Mesothelial cell of epicardium (in vitro differentiated cells): ENCODE measurements at places on chromosomes 1 and 21. TPM values are rescaled to one million over a fixed set of nuclear protein-coding genes. Genes with fewer than 3 reads are reported as not detected.

Gene MDM4
- 132 to 154 TPM (median 136 TPM) in 3 replicates for total RNA-seq

Gene FCAMR
- not detected in 3 replicates for total RNA-seq

Gene KRTAP21-2
- not detected in 3 replicates for total RNA-seq

Gene OR2M3
- total RNA-seq = not detected in 3 replicates

Gene PAFAH2
- total RNA-seq = 8.7 to 9.9 TPM (median 9.1 TPM) in 3 replicates

Gene MCOLN2
- total RNA-seq = 0.50 to 0.96 TPM (median 0.82 TPM) in 3 replicates

Gene EDN2
- total RNA-seq = 2.7 to 4.1 TPM (median 3.5 TPM) in 3 replicates

Gene ALX3
- total RNA-seq = 127 to 136 TPM (median 132 TPM) in 3 replicates

Gene TDRD5
- 0.07 TPM in 1 of 3 replicates, not detected in the others for total RNA-seq

Gene RIPPLY3
- 0.22 to 0.54 TPM (median 0.38 TPM) in 3 replicates for total RNA-seq

Gene TTC22
- total RNA-seq = 1.2 to 1.6 TPM (median 1.3 TPM) in 3 replicates

DNA sequence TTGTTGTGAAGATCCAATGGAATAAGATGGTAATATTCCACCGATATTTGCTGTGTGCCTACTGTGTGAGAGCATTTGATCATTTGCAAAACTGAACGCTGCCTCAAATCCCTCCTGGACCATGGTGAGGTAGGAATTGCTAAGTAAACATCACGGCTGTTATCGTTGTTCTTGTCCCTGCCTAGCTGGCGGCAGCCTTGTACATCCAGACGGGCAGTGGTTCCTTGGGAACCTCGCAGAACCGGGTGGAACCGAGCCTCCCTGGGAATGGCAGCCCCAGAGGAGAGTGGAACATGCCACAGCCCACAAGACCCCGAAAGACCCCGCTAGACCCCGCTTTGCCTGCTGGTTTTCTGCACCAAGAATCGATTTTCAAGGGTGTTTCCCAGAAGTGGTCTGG is 60.9 kb downstream of the TAS1R2 start:
- no peak for DNase-seq

DNA sequence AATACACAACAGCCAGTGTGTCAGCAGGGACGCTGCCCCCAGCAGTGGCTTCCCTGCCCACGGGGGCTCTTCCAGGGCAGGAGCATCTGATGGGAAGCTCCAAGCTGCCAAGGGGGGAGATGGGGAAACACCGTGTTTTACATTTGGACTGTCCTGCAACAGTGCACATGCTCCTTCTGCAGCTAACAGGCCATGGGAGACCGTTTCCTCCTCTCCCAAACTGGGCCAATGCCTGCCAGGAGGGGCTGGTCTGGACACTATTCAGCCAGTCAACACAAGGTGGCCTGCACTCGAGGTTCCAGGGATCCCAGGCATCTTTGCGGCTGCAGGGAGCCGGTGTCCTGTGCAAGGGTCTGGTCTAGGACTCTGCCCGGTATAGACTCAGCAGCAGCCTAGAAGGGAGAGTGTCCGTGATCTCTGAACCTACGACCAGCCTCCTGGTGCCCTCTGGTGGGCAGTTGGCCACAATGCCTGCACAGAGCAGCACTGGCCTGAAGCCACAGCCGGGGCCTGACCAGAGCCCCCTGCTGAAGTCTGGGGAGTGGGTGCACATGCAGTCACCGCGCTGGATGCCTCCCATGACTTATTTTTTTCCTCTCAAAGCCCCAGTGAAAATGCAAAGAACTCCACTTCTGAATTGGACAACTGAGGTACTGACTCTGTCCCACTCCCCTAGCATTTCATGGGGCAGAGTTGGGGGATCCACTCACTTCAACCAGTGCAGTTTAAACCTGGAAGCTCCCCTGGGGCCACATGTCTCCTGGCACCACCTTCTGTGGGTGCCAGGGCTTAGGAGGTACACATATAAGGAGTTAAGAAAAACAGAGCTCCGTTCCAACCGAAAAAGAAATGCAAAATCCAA is 33.3 kb downstream of the RCC2 start:
- no peak for DNase-seq

GRCh38 chr1:26972390-26972789 is 12.1 kb upstream of the KDF1 start:
- DNase-seq = no peak

DNA sequence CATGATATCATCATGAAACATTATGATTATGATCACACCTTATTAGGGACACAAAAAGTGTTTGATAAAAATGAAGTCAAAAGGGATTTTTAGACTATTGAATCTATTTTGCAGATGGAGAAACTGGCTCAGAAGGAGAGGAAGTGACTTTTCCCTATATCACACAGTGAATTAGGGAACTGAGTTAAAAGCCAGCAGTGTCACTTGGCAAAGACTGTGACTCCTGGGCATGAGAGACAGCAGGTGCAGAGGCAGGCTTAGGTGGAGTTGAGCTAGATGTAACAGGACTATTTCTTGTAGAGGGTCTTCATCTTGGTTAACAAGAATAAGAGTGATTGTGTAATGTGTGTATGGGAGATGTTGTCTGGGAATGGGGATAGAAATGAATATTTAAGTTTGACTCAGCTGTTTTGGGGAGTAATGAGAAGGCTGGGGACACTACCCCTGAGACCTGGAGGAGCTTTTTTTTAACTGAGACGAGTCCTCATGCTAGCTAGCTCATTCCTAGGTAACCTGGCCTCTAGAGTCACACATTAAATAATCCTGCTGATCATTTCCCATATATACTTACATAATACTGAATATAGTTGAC is 1.0 kb upstream of the CD84 start:
- no peak for DNase-seq

DNA sequence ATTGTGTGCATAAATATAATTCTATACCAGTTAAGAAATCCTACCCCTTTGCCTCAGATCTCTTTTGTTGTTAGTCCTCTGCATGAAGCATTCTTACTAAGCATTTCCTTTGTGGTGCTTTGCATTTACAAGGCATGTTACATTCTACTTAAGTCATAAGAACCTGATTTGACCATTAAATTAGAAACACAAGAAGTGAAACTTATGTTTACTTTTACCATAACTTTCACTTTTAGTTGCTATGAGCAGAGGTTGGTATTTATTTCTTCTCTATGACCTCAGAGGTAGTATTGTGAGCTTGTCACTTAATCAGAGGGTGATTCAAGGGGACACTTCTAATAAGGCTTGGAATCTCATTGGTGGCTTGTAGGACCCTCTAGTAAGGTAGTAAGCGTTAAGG is 9.0 kb downstream of the FAM20B start:
- DNase-seq = no peak

GRCh38 chr1:174007851-174008250 is 14.3 kb downstream of the RC3H1 start:
- no peak for DNase-seq

GRCh38 chr1:241250465-241250864 is 106.5 kb downstream of the RGS7 start:
- DNase-seq = no peak

DNA sequence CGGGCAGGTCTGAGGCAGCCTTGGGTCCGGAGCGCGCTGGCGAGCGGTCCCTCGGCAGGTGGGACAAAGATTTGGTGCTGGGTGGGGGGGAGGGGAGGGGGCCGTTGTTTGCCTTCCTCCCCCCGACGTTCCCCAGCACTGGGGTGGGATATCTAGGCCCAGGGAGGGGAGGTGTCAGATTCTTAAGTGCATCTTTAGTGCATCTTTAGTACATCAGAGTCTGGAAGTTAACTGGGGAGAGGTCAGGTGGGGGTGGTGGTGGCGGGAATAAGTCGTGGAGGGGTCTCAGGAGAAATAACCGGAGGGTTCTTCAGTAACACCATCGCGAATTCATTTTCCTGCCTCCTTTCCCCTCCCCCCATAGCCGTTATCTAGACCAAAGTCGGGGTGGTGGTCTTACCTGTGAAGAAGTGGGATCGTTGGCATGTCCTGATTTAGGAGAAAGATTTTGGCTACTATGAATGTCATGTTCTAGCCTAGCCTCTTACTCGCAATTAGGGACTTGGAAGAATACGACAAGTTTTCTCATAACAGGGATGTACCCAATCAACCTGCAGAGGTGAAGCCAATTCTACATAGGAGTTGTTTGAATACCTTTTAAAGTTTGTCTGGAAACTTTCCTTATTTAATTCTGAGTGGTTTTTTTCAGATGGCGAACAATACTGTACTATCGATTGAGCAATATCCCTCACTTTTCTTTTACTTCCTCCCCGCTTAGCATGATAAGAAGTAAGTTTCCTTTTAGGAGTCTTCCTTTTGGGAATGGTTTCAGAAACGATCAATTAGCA is 886 bp downstream of the ZMYM4 start:
- no peak for DNase-seq

DNA sequence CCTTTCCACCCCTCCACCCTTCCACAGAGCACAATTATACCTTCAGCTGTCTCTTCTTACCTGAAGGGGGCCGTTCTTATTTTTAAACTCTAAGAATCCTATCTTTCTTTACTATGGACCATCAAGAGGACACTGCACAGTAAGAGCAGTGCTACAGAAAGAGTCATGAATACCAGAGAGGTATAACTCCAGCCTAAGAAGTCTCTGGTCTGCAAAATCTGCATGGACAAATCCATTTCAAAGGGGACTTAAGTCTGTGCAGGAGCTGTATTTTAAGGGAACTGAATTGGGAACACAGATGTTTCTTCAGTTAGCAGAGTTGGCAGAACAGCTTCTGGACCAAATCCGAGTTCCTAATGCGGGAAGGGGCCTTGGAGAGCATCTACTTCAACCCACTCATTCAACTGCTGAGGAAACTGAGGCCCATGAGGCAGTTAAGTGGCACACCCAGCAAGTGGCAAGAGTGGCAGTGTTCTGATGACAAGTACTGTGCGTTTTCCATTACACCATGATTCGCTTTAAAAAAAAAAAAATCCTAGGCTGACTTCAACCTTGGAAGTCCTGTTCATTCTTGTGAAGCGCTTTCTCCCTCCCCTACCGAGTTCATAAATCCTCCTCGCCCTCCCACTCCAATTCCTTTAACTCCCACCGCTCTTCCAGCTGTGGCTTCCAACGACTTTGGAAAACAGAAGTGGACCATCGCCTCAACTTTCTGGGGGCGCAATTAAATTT is 1.8 kb downstream of the PLPP3 start:
- no peak for DNase-seq

DNA sequence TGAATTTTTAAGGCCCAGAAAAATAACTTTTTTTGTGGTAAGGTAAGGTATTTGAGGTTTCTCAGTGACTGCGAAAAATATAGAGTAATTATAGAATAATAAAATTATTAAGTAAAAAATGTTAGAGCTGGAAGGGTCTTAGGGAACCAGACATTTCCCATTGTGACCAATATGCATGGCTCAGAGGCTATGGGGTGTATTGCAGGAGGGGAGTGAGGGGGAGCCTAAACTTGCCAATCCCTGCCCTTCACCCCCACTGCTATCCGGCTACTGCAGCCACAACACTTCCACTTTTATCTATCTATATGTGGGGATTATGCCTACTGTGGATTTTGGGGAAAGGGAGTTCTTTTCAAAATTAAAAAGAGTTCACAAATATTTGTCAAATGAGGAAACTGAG is 7.6 kb upstream of the GADD45A start:
- DNase-seq = no peak

DNA sequence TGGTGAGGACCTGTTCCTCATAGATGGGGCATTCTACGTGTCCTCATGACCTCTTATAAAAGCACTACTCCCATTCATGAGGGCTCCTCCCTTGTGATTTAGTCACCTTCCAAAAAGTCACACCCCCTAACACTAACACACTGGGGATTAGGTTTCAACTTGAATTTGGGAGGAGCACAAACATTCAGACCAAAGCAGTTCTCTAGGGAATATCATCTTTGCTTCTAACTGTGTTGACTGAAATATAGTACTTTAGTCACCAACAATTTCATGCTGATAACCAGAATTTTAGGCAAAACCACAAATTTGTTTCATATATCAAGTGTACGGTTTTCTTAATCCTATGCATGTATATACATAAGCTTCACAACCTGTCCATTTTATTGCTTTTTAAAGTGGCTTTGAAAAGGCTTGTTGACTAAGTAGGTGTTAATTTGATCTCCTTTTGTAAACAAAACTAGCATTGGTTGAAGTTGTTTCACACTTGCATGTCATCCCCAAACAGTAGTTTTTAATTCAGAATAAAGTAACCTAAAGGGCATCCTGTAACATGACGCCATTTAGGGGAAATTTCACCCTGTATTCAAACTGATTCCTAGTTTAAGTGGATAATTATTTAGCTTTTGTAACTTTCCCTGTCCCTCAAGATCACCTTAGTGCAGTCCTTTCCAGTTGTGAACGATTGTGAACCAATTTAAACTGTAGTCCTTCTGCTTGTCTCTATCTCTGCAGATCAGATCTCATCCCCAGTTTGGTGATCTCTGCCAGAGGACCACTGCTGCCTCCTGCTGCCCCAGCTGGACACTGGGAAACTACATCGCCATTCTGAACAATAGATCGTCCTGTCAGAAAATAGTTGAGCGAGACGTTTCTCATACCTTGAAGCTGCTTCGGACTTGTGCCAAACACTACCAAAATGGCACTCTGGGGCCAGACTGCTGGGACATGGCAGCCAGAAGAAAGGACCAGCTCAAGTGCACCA is 141.1 kb downstream of the TLR5 start:
- no peak for DNase-seq

GRCh38 chr1:179030130-179030529 is 4.4 kb downstream of the FAM20B start:
- DNase-seq = no peak

DNA sequence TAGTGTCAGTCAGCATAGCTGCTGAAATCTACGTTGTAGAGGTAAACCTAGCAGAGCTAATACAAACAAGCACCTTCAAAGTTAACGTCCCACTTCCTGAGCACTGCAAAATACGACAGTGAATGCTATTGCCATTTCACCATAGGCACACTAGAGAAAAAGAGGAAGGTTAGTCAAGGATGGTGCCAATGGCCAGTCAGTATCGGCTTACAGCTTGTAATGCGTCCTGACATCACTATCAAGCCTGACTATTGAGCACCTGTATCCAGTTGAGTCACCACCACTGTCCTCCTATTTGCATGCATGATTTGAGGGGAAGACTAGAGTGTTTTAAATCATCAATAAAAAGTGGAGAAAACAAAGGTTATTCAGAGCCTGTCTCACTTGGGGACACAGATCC is 34.4 kb downstream of the NUCKS1 start:
- no peak for DNase-seq

DNA sequence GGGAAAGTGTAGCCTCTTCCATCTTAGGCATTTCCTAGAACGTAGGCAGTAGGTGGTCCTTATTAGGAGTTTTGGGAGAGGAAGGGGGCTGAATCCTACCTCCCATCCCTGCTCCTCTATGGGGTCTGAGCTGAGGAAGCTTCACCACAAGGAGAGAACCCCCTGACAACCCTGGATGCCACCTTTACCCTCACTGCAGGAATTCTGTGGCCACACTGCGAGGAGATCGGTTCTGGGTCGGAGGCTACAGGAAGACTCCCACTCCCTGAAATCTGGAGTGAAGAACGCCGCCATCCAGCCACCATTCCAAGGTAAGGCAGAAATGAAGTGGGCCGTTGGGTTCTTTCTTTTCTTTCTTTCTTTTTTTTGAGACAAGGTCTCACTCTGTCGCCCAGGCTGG is 1.5 kb downstream of the MX1 start:
- no peak for DNase-seq

- DNase-seq = peak; percentile 38
Measured at GRCh38 chr1:178725466-178726086, 532 bp downstream of the RALGPS2 start.

- no peak for DNase-seq
Measured at GRCh38 chr1:204600968-204601367, 84.6 kb downstream of the LRRN2 start.
